Muscle of arm (tissue), 14 donors: ENCODE measurements at places on chromosomes 6 and 20. TPM values are rescaled to one million over a fixed set of nuclear protein-coding genes. Genes with fewer than 3 reads are reported as not detected.

The KIF25 gene
- polyA plus RNA-seq: not detected

The FAXC gene
- 3.8 TPM for polyA plus RNA-seq

The ID4 gene
- polyA plus RNA-seq: 5.8 TPM

DNA sequence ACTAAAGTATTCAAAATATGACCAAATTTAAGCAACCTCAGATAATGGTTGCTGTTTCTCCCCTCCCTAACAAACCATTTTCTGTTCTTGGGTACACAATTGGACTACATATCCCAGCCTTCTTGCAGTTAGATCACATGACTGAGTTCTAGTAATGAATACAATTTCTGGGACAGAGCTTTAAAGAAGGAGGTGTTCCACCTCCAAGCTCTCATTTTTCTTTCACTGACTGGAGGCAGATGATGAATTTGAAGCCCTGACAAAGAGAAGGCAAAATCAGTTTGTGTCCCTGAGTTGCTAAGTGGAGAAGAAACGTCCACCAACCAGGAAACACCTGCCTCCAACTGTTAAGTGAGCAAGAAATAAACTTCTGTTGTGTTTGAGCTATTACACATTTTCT is 117.2 kb downstream of the LCA5 start:
- DNase-seq: no peak

The CCDC28A gene
- 10.0 TPM for polyA plus RNA-seq

DNA sequence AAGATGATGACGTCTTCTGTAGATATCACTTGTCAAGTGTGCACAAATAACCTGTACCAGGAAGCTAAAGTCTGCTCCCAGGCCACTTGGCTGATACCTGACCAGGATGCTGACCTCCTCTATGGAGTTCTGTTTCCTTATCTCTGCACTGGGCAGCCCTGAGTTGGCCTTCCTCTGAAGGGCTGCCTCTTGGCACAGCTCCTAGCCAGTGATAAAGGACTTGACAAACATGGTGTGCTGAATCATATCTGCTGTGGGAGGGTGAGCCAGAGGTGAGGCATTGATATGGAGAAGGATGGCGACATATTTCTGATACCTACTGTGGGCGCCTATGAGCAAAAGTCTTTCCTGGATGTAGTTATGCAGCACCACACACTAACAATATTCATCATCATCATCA is 32.8 kb upstream of the FOXA2 start:
- DNase-seq: no peak

DNA sequence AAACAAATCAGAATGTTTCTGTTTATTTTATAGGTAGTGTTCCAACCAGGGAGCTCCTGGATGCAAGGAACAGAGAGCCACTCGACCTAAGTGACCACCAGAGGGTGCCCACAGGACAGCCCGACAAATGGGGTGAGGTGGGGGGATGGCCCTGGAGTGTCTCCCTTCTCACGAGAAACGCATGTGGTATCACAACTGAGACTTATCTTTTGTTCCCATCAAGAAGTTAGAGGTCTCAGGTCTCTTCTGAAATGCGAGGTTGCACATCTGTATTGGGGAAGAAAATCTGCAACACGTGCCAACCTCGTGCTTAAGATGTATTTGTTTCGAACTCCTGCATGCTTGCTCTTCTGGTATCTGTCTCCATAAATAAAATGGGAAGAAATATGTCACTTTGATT is 104.0 kb downstream of the ISM1 start:
- DNase-seq: no peak

- no peak for DNase-seq
Measured at GRCh38 chr6:106560996-106561685, 68.2 kb downstream of the RTN4IP1 start.

DNA sequence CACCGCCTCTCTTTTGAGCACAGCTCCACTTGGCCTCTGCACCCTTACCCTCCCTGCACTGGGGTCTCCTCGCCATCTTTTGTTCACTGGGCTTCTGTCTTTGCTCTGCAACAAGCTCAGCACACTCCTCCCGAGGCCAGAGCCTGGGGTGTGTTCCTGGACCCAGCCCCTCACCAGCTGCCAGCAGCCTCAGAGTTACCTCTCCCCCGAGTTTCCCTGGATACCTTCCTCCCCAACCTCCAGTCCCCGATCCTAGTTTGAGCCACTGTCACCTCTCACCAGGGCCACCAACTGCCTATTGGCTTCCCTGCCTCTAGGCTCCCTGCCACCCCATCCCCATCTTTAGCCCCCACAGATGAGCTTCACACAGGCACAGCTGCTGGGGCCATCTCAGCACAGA is 12.3 kb downstream of the CYP21A2 start:
- DNase-seq: no peak

The SLC22A7 gene
- not detected for polyA plus RNA-seq

DNA sequence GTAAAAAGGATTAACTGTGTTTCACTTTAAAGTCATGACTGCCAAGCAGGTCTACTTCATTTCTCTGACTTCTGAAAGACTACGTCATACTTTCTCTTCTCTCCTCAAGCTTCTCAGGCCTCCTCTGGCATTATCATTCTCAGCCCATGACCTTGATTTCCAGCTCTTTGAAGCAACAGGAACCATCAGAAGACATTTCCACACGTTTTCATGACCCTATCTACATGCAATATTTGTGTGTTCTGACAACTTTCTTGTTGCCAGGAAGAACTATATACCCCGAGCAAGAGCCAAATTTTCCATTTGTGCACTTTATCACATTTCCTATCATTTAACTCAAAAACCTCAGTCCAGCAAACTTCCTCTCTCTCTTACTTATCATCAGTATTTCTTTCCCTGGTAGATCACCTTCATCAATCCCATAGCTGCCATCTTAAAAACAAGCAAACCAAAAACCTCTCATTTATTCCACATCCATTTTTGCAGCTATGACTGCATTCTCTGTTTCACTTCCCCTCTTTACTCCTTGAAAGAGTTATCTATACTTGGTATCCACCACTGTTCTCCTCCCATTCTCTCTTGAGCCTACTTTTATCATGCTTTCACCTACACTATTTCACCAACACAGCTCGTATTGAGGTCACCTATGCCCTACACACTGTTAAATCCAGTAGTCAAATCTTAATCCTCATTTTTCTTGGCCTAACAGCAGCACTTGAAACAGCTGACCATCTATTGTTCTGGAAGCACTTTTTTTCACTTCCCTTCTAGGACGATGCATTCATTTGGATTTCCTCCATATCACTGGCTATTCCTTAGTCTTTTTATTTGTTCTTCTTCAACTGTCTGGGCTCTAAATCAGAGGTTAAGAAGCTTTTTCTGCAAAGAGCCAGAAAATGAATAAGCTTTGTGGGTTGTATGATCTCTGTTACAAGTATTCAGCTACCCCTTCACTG is 47.1 kb downstream of the STX7 start:
- no peak for DNase-seq

The CST2 gene
- polyA plus RNA-seq: not detected

The CLVS2 gene
- polyA plus RNA-seq: 0.50 TPM

DNA sequence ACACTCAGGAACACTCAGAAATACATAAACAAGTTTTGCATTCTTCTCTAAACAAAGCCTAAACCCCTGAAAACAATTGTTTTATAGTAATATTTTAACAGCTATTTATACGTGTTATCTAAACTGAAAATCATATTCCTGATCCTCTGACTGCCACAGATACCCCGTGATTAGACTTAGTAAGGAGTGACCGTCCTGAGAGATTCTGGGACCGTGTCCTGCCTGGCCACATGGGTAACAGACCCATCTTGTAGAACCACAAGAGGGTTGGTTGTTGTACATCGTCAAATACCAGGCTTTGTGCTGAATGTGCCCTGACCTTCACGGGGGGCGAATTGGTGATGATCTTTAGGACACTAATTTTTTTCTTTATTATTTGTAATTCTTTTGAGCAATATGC is 214.4 kb downstream of the TMEM242 start:
- no peak for DNase-seq

The AVP gene
- not detected for polyA plus RNA-seq

- no peak for DNase-seq
Measured at GRCh38 chr20:8602389-8603116, 466.3 kb upstream of the PLCB4 start.

The TRIM10 gene
- polyA plus RNA-seq: not detected

DNA sequence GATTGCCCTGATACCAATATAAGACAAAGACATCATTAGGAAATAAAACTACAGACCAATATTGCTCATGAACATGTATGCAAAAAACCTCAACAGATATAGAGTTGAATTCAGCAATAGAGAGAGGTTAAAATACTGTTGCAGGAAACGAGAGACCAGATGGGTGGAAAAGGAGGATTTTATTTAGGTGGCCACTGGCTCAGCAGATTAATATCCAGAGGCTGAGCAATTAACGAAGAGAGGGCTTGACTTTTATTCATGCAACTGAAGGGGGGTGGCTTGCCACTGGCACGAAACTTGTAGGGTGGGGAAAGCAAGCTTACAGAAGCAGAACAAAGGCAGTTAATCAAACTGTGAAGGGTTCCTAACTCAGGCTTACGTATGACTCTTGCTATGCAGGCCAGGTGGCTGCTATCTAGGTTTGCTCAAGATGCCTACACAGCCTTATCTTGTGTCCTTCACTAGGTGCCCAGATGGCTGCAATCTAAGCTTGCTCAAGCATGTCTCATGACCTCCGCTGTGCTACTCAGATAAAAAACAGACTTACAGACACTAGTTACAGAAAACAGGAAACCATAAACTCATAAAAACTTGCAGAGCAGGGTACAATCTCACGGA is 126.4 kb downstream of the MMUT start:
- DNase-seq: no peak

DNA sequence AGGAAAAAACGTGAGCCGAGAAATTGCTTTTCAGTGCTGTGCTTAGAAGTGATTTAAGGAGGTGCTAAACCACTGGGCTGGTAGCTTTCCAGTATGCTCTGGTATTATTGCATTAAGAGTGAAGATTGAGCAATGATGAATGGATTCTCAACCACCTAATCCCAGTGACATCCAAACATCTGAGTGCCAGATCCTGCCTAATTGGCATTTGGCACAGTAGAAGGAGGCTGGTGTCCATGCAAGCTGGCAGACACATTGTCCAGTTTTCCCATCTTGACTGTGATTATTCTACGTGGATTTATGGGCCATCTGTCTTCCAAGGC is 398.0 kb upstream of the PLCB4 start:
- no peak for DNase-seq

DNA sequence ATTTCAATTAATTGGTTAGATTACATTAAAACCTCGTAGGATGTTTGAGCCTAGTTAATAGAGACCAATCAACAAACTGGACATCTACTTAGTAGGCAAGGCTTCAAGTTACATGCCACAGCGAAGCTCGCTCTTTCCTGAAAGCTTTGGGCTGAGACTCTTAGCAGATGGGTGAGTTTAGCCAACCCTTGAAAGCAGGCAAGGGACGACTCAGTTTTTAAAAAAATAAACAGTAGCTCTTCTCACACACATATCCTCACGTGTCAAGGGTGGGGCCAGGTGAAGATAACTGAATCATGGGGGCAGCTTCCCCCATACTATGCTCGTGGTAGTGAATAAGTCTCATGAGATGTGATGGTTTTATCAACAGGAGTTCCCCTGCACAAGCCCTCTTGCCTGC is 775 bp downstream of the MTFR2 start:
- DNase-seq: no peak

The MAN1A1 gene
- 31.4 TPM for polyA plus RNA-seq

GRCh38 chr6:71033890-71034289 is 77.0 kb upstream of the B3GAT2 start:
- DNase-seq: no peak

The C20orf141 gene
- polyA plus RNA-seq: not detected

The LY6G6C gene
- 0.63 TPM for polyA plus RNA-seq

GRCh38 chr6:36160147-36160760 is 29.9 kb downstream of the MAPK13 start:
- DNase-seq: no peak

The RUNX2 gene
- 2.8 TPM for polyA plus RNA-seq

The CCN2 gene
- polyA plus RNA-seq: 85.6 TPM

DNA sequence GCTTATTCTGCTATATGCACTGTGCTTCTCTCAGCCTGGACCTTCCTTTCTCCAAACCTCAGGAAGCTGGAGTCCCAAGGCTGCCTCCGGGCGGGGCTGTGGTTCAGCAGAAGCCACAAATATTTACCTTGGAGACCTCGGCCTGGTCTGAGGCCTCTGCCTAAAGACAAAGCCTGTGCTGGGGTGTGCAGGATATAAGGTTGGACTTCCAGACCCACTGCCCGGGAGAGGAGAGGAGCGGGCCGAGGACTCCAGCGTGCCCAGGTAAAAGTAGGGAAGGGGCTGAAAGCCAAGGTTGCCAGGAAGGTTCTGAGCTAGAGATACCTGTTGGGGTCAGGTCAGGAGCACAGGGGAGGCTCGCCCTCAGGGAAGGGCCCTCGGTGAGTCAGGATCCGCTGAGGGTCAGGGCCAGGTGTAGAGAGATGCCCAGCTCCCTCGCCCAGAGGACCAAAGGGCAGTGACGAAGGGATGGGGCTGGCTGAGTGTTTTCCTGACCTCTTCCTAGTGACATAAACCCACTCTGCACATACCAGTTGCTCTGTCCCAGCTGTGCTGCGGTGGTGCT is at the start of gene BPIFB1:
TSS of gene BPIFB1 (plus strand) at position 224 of the 565 bp plus-strand sequence. CDS start 2,860 bp downstream, outside the sequence.
- no peak for DNase-seq

The VSX1 gene
- polyA plus RNA-seq: not detected

- DNase-seq: no peak
Measured at GRCh38 chr6:13229205-13230085, 98.9 kb downstream of the TBC1D7 start.

DNA sequence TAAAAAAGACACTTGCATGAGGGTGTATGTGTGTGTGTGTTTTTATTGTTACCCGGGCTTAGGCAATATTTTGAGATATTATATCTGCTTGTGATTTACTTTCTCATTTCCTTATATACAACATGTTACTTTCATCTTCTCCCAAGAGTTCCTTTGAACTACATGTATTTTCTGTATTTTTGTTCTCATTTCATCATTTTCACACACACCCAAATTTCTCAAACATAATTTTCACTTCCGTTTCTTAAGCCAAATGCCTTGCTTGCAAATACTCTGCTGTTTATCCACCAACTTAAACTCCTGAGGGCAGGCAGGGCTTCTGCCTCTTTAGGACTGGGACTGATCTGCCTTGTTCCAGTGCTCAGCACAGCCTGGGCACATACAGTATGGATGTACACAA is 69.3 kb upstream of the FYN start:
- no peak for DNase-seq

GRCh38 chr6:38483526-38483925 is 156.2 kb downstream of the BTBD9 start:
- no peak for DNase-seq

DNA sequence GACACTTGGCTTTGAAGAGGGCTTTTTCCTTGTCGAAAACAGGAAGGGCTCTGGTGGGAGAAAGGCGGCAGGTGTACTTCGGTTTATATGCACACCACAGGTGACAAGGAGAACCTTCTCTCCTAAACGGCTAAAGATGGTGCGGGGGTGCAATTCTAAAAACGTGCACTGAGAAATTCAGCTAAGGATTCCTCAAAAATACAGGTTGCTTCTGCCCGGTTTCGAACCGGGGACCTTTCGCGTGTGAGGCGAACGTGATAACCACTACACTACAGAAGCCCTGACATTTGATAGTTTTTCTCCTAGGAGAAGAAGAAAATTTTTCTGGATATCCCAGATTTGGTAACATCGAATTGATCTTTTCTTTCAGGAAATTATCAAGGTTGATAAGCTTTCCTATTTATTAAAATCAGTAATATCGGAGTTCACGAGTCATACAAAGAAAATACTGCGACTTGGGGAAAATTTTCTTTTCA is 32.0 kb downstream of the POM121L2 start:
- DNase-seq: no peak

The SMLR1 gene
- 0.12 TPM for polyA plus RNA-seq

GRCh38 chr6:111939902-111940301 is 66.7 kb upstream of the FYN start:
- no peak for DNase-seq

The GNRH2 gene
- not detected for polyA plus RNA-seq

The ULBP1 gene
- polyA plus RNA-seq: 0.66 TPM

GRCh38 chr6:51608932-51609331 is 478.5 kb downstream of the PKHD1 start:
- DNase-seq: no peak
